ENCODE measurements at places on chromosomes 2 and 18.

- no peak for DNase-seq
Measured at GRCh38 chr2:190942697-190943096, 62.1 kb downstream of the GLS start.

GRCh38 chr2:129242269-129242668 is 737.2 kb upstream of the RAB6C start:
- DNase-seq, result no peak

GRCh38 chr2:105782123-105782522 is 37.4 kb downstream of the NCK2 start:
- no peak for DNase-seq

DNA sequence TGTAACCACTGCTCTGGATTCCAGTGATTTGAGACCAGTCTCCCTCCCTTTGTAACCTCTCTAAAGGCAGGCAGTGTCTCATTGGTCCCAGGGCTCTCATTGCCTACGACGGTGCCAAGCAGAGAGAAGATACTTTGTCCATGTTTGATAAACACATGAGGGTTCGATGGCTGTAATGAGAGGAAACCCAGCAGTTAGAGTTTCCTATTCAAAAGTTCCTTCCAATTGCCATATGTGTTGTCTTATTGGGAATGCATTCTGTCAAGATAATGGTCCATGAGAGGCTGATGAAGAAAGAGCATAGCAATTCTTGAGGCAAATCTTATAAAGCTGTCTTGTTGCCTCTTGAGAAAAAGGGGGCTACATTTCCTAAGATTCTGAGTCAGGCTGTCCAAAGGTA is 292.5 kb downstream of the LRRTM1 start:
- DNase-seq, result no peak

DNA sequence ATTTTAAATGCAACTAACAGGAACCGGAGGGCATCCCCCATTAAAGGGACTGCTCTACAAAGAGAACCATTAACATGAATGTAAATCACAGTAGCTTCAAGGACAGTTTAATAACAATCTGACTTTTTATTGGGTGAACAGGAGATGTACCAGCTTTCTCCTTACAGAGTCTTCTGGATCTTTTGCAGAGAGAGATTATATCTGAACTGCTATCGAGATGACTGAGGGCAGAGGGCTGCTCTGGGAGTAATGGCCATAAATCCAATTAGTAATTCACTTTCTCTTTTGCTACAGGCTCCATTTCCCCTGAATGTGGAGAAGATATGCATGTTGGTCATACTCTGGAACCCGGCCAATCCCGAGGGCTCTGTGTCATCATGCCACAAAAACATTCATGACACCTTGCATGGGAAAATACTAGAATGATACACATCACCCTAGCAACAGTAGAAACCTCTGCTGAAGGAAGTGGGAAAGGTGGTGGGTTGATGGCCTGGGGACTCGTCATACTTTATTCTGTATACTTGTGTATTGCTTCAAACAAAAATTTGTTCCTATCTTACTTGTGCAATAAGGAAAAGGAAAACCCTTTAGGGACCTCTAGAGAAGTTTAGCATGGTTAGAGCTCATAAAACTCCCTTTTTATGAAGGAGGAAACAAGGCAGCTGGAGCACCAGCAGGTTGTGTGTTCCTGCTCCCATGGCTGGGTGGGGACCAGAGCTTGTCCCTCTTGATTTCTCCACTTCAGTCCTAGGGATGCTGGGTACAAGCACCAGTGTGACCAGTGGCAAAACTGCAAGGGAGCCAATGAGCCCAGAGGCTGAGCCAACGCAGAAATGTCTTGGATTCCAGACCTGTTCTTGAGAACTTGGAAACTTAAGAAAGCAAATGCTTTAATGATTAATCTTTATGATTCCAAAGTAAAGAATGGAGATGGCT is 26.0 kb downstream of the CTAGE1 start:
- no peak for DNase-seq

- DNase-seq, result peak; percentile 8
Measured at GRCh38 chr18:78722929-78723710, 256.5 kb upstream of the SALL3 start.

DNA sequence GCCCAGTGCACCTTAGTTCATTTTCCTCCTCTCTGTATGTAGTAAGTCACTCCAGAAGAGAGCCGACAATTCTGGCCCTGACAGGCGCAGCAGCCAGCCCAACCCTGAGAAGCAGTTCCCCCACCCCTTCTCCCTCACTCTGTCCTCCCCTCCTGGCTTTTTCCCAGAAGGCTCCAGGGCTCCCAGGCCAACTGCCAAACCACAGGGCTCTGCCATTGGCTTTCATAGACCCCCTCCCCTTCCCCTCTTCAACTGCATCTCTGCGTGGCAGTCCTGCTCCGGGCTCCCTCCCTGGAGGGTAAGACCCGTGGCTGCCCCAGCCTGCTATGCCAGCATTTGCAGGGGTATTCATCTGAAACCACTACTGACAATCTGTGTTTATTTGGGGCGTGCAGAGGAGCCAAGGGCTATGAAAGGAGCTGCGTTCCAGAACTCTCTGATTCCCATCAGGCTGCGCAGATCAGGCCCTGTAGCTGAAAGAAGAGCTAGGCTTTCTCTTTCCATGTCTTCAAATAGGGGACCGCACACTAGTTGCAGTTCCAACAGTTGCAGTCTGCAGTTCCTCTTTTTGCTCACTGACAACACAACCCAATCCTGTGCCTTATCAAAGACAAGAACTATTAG is 388.6 kb upstream of the TNP1 start:
- DNase-seq, result peak; percentile 68

DNA sequence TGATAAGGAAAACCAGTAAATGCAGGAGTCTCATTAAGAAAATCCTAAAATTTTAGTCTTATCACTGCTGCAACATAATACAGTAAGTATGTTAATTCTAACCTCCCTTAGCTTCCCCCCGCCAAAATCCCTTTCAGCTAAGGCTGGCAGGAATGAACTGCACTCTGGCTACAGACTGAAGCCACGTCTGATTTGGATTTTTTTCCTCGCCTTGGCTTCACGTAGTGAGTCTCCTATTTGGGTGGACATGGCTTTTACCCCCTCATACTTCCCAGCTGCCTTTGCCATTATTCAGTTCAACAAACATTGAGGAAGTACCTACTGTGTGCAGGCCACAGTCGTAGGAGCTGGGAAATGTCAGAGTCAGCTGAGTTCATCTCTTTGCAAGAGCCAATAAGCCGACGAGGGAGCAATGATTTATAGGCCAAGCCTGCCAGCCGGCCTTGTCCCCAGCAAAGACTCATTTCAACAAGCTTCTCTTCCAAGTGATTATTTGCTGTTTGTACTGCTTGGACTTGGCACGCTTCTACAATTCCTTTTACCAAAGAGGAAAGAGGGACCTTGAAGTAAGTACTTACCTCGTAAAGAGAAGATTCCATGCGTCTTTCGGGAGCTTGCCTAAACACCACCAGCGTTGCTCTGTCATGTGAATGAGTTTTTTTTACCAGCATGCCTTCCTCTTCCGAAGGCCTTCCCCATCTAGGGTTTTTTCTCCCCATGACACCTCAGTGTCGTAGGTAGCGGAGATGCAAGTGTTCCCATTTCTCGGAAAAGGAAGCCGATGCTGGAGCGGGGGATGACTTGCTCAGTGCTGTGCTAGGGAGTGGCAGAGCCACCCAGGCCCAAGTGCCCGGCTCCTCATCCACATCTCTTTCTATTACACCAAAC is 138.6 kb downstream of the KLHL29 start:
- peak; percentile 23 for DNase-seq

DNA sequence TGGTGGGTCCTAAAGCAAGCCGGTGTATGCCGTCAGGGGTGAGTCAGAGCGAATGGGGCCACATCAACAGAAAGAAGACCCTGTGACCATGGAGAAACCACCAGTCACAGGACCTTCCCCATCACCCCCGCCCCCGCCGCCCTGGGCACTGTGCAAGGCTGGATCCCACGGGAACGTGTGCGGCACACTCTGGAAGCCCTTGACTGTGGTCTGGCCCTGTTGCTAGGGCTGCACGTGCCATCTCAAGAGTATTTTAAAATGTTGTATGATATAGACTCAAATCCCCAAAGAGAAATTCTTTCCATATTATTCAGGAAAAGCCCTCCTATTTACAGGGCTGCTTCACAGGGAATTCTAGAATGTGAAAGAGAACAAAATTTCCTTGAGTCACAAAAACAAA is 174.8 kb downstream of the BCL2 start:
- DNase-seq, result no peak

DNA sequence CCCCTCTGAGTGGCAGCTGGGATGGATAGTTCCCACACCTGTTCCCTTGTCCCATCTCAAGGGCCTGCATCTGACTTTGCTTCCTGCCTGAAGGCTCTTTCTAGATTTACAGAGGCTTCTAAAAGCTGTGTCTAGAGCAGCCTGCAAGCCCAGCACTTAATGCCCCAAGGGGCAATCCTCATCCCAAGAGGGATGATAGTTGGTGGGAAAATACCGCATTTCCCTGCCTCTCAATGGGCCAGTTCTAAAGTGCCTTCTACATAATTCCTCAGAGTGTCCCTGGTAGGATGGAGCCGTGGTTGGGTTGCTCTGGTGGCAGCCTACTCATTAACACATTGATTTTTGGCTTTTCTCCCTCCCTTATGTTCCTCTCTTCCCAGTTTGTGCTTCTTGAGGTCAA is 29.5 kb downstream of the LAMA3 start:
- DNase-seq, result no peak

- no peak for DNase-seq
Measured at GRCh38 chr2:182585001-182585400, 131.1 kb upstream of the DNAJC10 start.

DNA sequence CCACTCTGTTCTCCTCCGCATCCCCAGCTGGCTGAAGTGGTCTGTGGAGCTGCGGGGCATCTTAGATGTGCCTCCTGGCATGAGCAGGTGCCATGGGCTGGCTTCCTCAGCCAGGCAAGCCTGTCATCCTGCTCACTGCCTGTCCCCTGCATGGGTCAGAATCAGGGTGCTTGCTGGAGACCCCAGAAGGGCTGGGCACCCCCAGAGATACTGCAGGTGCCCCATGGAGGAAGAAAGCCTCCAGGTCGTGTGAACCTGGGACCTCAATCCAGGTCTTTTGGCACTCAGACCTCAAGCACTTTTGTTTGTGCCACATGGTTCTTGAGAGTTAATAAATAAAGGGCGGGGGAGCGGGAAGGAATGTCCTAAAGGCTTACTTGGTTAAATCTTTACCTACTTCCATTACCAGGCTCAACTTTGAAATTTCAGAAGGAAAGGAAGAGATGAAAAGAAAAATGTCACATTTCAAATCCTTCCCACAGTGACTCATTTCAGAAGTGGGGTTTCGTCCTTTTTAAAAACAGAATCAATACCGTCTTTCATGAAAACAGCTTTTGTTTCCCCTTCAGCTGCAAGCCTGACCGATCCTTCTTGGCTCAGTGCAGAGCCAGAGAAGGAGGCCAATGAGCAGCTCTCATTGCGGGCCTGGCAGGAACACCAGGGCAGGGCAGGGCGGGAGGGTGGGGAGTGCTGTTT is 69.9 kb downstream of the RHOB start:
- DNase-seq, result peak; percentile 94

DNA sequence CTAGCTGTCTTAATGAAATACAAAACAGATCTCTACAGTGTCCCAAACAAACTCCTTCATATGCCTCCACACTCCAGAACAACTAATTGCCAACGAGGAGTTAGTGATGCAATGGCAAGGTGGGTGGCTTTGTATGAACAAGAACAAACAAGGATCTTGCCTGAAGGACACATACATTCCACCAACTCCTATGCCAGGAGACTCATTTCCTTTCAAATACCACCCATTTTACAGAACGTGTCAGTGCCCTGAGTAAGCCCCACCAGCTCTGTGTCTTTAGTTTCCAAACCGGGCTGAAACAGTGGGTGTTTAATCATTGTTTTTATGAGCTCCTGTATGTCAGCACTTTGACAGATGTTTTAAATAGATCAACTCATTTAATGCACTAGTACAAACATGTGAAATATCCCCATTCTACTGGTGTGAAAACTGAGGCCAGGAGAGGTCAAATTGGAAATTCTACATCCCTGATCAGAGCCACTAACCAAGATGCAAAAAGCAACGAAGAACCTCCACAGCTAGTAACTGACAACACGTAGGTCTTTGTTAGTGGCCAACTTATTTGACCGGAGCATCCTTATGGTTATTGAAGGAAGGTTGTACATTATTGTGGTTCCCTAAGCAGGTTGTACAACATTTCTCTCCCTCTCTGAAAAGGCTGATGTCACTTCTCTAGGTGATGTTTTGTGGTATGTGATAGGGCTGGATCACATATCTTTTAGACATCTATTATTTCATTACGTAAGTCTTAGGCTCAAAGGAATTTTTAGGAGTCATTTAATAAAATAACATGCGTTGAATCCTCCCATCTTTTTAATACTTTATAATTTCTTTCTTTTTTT is 534.9 kb upstream of the TNP1 start:
- no peak for DNase-seq

- no peak for DNase-seq
Measured at GRCh38 chr2:199627417-199627816, 169.7 kb upstream of the SATB2 start.

GRCh38 chr2:160901613-160902012 is 258.6 kb upstream of the TANK start:
- DNase-seq, result no peak

DNA sequence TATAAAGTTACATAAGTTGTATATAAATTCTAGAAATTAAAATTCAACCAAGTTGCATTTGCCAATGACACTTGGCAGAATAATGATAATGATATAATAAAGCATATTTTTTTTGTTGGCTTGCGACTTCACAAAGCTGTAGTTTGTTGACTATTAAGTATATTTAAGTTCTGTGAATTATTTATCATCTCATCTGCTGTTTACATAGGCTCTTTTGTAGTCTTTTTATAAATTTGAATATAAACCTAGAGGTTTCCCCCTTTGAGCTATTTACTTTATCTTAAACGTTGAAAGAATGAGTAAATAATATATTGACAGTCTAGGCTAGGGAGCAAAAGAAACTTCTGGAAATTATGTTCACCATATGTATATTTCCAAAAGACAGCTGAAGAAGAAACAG is 32.9 kb downstream of the C18orf63 start:
- no peak for DNase-seq

GRCh38 chr18:3758531-3758930 is 308.6 kb downstream of the TGIF1 start:
- DNase-seq, result no peak

- no peak for DNase-seq
Measured at GRCh38 chr2:40039549-40039948, 260.5 kb upstream of the THUMPD2 start.

GRCh38 chr2:36892805-36893204 is 73.5 kb downstream of the STRN start:
- DNase-seq, result no peak

Measured in pons (tissue), 1 donor.